Left forelimb (tissue), 1 donor: ENCODE measurements at places on chromosomes 13 and 19.

- DNase-seq: no peak
Measured at GRCh38 chr13:95588721-95589120, 36.2 kb downstream of the CLDN10 start.

DNA sequence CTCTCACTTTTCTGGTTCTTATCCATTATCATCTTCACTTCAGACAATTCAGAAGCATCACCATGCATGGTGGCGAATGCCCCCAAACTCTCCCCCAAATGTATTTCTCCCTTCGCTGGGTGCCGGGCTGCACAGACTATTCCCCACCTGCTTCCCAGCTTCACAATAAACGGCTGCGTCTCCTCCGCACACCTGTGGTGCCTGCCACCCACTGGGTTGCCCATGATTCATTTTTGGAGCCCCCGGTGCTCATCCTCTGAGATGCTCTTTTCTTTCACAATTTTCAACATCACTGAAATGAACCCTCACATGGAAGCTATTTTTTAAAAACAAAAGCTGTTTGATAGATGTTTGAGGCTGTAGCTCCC, 2.8 kb upstream of the F10 start:
- no peak for DNase-seq

DNA sequence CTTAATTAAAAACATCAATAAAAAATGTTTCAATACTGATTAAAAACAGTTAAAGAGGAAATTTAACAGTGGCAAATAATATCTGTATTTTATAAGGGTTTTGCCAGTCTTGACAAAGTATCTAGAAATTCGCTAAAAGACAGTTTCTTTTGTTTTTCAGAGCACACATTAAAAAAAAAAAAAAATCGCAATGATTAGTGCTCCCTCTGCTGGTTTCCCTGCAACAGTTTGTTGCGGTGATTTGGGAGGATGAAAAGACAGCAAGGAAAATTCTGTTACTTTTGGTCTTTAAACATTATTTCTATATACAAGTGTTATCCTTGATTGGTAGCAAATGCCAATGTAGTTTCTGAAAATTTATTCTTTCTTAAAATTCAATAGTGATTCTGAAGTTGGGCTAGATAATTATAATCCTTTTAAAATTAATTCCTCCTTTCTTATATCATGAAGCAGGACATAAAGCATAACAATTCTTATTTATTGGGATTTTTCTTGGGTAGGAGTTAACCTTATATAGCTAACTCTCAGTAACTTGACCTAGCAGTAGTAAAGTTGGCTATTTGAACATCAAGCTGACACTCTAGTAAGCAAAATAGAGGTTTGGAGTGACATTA, 23.1 kb upstream of the SPRY2 start:
- DNase-seq: no peak

- no peak for DNase-seq
Measured at GRCh38 chr19:29170554-29170953, 42.4 kb downstream of the UQCRFS1 start.

DNA sequence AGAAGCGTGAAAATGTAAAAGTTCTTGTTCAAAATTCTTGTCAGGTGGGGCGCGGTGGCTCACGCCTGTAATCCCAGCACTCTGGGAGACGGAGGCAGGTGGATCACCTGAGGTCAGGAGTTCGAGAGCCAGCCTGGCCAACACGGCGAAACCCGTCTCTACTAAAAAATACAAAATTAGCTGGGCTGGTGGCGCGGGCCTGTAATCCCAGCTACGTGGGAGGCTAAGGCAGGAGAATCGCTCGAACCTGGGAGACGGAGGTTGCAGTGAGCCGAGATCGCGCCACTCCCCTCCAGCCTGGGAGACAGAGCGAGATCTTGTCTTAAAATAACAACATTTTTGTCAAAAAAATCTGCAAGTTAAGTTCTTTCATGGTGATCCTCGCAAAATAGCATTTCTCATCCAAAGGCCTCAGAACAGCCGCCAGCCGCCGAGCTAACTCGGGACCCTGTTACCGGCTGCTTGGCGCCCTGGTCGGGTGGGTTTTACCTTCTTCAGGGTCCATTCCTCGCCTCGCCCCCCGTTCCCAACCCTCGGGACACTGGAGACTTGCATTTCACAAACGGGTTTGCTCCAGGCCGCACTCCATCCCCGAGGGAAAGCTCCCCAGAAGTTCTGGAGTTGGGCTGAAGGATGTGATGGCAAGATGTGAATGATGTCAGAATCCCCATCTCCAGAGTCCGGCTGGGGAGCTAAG, 1.6 kb downstream of the LATS2 start:
- DNase-seq: no peak

DNA sequence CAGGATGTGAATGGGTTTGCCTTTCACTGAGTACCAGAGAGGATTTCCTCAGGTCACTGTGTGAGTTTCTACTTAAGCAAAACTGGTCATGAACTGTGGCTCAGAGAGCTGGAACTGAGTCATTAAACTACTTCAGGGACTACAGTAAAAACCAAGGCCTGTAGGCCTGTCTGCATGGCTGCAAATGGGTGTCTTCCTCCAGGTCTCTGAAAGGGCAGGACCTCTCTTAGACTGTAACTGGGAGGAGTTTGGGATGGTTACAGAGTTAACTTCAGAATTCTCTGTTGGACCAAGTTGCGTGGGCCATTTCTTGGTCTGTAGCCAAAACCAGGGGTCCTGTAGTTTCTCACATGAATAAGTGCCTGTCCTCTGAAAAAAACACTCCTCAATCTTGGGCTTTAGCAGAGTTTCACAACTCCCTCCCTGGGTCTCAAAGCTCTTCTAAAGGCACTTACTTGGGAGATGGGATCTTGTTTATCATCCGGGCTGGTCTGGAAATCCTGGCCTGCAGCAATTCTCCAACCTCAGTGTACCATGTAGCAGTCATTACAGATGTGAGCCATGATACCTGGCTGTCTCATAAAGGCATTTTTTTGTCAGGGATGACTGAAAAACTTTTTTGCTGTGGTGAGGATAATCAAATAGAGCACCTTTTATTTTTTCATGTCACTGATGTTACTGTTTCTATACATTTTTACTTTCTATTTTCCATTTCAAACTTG, 19.7 kb downstream of the ZNF714 start:
- DNase-seq: no peak

DNA sequence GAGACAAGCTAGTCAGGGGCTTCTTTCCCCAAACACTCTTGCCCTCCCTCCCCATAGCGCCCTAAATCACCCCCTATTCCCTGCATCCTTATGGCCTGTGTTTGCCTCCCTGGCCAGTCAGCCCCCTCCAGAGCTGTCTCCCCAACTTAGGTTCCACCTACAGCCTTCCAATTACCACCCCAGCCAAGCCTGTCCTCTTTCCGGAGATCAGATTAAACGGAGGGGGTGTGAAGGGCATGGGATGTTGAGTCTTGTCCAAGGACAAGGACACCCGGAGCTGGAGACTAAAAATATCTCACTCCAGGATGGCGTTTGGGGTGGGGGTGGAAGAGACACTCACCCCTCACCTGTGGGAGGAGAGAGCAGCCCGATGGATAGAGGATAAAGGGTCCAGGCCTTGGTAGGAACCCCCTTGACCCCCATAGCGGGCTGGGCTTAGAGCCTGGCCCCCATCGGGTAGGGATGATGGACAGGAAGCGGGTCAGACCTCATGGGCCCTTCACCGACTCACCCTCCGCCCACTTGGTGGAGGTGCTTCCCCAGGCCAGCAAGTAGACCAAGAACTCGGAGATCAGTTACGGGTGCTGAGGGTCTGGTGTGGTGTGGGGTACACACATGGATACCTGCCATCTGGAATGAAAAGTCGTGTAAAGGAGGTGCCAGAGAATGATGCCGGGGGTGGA, 6.0 kb downstream of the ZNF865 start:
- no peak for DNase-seq

DNA sequence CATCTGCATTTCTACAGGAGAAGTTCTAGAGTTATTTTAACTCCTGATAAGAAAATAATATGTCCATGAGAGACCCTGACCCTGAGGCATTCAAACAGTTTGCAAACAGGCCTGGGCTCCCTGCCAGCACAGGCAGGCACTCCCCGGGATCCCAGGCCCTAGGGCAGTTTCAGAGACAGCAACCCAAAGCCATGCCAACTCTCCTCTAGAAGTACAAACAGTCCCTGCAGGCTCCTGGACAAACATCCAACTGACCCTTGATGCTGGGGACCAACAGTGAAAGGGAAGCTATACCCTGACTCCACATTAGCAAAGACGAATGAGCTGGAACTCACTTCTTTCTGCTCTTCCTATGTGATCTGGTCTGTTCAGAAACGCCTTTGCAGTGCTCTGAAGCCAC, 44.8 kb downstream of the CCDC70 start:
- no peak for DNase-seq

- no peak for DNase-seq
Measured at GRCh38 chr13:34452831-34453230, 489.2 kb upstream of the NBEA start.

DNA sequence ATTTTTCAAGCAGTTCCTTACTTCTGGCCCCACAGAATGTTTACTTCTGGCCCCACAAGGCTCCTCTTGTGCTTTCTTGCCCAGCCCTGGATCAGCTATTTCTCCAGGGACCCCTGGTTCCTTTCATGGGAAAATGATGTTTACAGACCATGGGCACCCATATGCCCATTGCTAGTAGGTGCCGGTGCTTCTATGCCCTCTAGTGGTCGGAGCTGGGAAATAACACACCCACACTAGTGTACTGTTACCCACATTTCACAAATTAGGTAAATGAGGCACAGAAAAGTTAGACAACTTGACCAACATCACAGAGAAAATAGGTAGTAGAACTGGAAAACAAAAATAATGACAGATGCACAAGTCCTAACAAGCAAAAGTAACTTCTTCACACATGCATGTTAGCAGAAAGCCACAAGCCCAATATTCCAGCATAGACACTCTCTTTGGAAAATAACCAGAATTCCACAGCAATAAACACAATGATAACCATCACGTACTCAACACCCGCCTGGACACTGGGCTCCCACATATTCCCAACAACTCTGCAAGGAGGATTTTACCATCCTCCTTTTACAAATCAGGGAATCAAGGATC, 1.3 kb upstream of the CEACAM6 start:
- no peak for DNase-seq

DNA sequence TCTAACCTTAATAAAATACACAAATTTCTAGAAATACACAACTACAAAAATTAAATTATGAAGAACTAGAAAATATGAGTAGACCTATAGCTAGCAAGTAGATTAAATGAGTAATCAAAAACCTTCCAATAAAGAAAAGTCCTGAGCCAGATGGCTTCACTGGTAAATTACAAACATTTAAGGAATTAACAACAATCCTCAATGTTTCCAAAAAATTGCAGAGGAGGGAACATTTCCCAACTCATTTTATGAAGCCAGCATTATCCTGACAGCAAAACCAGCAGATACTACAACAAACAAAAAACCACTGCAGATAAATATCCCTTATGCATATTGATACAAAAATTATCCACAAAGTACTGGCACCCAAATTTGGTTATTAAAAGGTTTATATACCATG, 230.9 kb downstream of the COG6 start:
- DNase-seq: no peak

- DNase-seq: no peak
Measured at GRCh38 chr19:42246922-42247639, 4.7 kb upstream of the GSK3A start.

DNA sequence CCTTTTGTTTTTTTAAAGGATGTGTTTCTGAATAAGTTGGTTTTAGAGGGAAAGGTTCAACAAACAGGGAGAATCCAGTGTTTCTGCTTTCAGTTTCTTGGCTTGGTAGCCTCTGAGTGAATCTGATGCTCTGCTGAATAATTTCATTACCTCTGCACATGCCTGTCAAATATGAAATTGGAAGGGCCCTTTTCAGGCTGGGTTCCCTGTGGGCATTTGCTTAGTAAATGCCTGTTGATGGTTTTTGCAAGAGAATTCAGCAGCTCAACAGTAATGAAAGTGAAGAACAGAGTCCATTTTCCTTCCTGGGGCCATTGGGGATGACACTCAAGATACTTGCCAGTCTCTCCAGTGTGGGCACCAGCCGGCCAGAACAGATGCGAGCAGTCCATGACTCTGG, 74.3 kb downstream of the GPR12 start:
- no peak for DNase-seq

DNA sequence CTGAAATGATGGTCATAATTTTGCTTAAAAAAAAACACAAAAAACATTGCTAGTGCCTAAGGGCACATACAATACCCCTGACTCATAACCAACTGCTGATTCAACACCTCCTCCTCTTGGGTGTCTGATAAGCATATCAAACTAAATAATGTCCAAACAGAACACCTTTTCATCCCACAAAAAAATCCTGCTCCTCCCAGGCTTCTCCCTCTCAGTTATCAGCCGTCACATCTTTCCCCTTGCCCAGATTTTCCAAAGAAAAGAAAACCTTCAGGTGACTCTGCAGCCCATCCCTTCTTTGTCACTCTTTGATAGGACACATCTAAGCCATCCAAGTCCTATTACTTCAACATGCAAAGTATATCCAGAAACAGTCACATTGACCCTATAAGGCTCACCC, 46.9 kb downstream of the ABCC4 start:
- DNase-seq: no peak

DNA sequence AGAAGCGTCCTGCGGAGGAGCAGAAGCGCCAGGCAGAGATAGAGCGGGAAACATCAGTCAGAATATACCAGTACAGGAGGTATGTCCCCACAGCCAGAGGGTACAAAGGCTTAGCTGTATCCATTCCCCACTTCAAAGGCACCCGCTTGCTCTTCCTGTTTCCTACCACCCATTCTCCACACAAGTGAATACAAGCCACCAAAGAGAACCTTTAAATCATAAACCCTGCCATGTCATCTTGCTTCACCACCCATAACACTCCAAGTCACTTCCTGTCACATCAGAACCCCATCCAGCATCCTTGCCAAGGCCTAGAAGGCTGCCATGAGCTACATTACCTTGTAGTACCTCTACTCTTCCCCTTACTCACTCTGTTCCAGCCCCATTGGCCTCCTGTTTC, 205.8 kb downstream of the LMO7 start:
- no peak for DNase-seq

DNA sequence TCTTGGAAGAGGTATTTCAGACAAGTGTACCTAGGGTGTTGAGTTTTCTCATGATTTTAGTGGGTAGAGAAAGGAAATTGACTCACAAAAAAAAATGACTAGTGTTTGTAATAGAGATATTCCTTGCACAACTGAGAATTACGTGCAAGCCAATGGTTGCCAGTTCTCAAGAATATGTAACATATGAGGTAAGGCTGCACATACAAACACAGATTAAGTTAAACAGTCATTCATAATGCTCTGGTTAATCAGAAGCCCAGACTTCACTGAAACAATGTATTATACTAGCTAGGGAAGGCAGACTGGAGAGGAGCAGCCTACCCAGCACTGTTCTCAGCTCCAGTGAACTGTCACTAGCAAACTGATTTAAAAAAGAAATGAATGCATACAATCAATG, 418.3 kb downstream of the DIAPH3 start:
- DNase-seq: no peak

DNA sequence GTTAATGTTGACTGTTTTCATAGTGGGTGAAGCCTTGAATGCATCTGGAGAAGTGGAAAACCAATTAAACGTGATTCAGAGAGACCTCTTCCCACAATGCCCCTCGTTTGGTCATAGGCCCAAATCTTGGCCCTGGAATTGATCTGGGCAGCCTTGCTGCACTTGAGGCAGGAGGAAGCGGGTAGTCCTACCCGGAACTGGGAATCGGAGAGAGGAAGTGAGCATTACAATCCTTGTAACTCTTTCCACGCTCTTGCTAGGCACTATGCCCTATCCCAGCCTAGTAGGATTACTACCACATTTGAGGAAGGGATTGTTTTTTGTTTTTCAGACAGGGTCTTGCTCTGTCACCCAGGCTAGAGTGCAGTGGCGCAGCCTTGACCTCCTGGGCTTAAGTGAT, 3.6 kb downstream of the KCNK6 start:
- DNase-seq: no peak
